ENCODE measurements at places on chromosomes 2 and 18. TPM values are rescaled to one million over a fixed set of nuclear protein-coding genes. Genes with fewer than 3 reads are reported as not detected.

DNA sequence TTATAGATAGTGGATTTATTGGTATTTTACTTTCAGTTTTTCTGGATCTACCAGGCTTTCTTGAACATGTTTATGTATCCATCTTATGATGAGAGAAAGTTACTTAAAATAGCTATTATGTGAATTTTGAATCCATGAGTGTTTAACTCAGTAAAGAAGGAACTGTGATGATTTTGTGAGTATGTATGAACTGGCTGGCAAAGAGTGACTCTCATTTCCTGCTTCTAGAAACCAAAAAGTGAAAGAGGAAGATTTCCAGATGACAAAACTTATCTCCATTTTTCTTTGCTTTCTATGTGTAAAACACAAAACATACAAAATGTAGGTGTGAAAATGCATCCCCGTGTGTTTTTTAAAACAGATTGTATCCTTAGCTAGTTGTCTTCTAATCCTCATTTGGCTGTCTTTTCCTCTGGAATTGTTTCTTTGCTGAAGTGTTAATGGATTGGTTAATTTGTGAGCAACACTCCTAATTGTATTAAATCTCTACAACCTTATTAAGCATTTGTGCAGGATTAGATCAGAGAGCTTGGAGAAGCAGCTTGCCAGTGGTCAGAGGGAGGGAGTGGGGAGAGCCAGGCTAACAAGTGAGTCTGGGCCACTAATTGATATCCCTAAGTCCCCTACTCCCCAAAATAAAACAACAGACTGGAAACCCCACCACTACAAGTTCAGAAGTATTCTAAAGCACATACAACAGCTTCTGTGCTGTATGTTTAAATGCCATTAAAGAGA is 23.9 kb downstream of the PTPRM start:
- DNase-seq, result no peak

DNA sequence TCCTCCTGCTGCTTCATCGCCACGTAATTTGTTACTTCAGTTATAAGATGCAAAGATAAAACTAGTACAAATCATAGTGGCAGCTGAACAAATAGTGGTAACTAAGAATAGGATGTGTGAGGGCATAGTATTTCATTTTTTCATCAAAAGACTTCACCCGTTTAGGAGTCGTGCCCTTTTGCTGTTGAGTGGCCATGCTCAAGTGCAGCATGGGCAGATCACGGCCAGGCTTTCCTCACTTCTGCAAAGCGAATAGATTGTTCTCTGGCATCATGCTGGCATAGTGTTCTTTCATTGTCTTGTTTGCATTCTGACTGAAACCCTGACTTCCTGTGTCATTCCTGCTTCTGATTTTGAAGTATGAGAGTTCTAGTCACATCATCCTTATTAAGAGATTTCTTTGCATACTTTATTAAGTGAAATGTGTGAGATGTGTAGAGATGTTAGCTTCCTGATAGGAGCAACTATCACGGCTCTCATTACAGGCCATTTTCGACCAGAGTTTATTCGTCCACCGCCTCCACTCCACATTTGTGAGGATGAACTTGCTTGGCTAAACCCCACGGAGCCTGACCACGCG is 11.8 kb downstream of the CNOT11 start:
- no peak for DNase-seq

GRCh38 chr2:231425811-231426703 is 30.5 kb downstream of the B3GNT7 start:
- no peak for DNase-seq

DNA sequence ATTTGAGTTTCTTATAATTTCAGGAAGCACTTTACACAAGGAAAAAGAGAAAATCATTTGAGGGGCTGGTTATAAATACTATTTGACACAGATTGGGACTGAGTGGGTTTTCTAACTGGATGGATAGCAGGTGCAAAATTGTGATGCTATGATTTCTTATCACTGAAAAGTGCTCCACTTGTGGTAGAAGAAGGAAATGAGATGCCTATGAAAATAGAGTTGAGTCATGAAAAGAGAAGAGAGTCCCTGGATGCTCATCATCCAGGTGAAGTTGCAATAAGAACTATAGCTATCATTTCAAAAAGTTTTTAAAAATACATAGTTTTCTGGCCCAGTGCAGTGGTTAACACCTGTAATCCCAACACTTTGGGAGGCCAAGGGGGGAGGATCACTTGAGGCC is 39.4 kb upstream of the NFE2L2 start:
- no peak for DNase-seq

DNA sequence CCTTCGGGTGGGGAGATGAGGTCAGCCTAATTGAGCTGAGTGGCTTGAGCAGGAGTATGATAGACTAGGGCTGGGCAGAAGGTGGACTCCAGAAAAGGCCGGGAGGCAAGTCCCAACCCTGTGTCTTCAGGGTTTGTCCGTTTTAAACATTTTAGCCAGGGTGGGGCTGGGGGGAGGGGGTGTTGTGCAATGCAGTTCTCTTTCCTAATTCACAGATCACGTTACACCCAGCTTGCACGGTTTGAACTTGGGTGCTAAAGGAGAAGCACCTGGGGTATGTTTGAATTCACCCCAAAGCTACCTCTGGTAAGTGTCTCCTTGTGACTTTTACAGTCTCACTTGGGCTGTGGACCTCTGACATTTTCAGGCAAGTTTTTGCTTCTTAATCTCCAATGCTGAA is 233.3 kb downstream of the AGAP1 start:
- DNase-seq, result no peak

DNA sequence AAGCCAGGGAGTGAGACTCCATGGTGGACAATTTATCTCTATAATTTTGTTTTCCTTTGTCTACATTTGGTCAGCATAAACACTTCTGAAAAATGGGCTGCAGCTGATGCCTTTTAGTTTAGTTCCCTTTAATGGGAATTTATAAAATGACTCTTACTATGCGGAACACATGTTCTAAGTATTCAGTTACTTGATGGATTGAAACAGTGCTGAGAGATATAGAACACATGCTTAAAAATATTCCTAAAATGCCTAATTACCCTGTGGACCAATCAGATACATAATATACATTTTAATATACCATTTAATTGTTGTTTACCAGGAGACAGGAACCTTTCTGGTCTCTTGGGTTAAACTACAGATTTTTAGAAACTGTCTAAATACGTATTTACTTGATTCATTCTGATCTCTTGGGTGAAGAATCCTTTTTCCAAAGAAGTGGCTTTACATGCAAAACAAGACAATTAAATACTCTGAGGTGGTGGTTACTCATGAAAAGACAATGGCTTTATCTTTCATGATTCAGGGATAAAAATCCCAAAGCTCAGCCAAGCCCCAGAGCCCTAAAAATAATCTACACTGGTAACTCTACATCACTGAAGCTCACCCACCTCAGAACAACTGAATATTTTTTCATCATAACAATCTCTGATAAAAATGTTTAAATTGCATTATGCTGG is 128.1 kb upstream of the SERTAD2 start:
- no peak for DNase-seq

- no peak for DNase-seq
Observed at GRCh38 chr2:182541268-182541667, 114.4 kb upstream of the PDE1A start.

DNA sequence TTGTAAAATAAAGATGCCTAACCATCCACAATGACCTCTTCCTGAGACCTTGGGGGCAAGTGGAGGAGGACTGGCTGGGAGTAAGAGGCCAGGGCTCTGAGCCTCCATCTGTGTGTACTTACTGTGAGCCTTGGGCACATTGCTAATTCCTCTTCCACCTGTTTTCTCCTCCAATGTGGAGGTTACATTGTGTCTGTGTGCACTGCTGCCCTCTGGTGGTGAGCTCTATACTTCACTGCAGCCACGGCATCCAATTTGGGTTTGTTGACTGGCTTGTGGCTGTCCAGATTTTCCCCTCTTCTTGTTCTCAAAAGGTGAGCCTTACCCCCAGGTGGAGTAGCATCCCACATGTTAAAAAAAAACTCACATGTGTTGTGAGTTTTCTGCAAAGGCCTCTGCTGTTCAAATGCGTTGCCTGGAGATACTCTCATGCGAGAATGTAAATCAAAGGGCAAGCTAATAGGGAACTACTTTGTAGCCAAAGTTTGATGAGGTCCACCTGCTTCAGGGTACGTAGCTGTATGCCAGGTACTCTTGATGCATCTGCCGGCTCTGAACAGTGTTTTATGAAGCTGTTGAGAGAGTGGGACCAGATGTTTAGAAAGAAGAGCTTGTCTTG is 80.8 kb downstream of the APOB start:
- DNase-seq, result no peak

DNA sequence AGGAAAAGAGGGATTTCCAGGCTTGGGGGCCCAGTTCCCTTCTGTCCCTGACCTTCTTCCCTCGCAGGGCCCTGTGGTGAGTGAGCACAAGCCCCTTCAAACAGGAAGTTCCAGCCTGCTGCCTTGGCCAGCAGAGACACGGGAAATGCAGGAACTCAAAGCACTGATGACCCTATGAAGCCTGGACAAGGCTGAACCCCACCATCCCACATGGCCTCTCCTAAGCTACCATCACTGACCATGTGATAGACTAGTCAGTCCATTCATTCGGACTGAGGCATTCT is 196.4 kb downstream of the TNS1 start:
- DNase-seq, result no peak

DNA sequence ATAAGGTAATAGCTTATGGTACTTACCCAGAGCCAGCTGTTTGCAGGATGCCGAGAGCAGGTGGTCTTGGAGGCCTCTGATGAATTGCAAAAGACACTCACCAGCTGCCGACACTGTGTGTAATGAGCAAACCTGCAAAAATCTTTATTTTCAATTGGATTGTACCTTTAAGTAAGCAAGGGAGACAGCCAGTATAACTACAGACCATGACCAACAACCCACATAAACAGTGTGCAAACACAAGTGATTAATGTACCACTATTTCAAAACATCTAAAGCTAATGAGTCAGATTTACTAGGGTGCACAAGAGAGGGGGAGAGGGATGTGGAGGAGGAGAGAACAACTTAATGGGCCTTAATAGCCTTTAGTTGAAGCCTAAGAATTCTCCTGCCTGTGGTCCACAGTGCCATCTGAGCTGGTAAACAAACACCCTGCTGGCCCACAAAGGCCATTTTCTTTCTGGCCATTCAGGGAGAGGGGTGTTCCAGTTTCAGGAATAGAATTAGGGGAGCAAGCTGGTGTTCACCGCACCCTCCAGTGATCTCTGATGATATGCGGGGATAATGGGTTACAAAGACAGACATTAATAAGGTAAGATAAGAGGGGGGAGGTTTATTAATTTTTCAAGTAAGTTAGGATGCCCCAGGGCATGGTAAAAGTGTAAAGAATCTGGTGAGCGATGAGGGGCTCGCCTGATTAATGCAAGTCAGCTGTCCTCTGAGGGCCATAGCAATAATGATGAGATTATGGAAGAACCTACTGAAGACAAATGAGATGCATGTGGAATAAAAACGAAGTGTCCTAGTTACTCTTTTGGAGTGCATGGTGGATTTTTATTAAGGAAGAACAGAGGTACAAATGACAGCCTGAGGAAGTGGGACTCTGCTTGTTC is 196.4 kb downstream of the HRH4 start:
- DNase-seq, result no peak

- DNase-seq, result no peak
Observed at GRCh38 chr2:142218471-142218870, 87.7 kb upstream of the LRP1B start.

DNA sequence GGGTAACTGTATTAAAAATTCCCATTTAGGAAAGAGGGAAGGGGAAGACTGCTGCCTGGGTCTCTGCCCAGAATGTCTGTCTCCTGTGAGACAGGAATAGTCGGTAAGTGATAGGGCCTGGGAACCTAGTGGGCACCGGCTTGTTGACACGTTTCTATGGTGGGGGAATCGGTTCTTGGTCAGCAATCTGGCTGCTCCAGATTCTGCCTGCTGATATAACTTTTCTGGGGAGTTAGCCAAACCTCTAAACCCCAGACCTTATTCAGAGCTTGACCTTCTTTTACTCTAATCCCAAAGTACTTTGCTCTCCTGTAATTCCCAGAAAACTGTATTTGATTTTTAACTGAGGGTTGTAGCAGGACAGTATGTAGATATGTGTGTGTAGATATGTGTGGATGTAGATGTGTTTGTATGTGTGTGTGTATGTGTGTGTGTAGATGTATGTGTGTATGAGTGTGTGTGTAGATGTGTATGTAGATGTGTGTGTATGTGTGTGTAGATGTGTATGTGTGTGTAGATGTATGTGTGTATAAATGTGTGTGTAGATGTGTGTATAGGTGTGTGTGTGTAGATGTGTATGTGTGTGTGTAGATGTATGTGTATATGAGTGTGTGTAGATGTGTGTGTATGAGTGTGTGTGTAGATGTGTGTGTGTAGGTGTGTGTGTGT is 61.8 kb upstream of the TXNDC2 start:
- DNase-seq, result no peak

DNA sequence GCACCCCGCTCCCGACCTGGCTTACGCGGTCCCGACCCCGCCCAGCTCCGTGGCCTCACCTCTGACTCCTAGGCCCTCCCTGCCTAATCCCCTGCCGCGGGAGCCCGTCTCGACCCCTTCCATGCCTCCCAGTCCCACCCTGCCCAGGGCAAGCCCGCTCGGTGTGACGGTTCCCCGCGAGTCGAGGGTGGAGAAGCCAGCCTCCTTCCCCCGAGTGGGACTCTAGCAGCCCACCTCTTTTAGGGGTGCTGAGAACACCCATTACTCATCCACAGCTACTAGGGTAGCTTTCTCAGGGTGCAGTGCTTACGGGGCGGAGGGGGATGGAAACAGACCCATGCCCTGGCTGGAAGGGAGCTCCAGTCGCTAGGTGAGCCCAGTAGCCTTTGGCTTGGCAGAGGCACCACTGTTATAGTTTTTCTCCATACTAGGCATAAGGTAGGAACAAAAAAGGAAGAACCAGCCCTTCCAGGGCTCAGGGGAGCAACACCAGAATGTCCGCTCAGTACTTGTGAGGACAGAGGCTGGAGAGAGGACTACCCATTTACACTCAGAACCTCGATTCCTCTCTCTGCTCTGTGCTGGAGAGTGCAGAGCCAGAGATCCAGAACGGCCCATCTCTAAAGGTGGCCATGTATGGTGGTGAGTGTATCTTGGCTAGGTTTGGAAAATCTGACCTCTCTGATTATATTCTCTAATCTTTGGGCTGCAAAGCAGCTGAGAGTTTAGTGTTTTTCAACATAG is 606 bp downstream of the AGBL5 start:
- DNase-seq, result no peak

DNA sequence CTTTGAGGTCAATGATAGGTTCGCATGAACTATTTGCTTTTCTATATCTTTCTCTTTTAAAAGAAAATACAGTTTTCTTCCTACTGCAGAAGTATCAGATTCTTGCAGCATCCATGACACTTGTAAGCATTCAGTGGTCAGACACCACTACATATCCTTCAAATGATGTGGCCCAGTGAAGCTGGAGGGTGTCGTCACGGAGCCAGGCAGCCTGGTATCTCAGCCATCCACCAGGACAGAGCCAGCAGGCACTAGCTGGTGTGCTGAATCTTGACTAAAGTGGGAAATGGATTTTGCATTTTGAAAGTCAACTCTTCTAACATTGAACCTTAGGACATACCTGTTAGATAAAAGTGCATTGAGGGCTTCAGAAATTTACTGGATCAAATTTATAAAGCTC is 5.4 kb downstream of the KLHL14 start:
- DNase-seq, result no peak

GRCh38 chr2:197944416-197945096 is 140.2 kb downstream of the PLCL1 start:
- no peak for DNase-seq

Gene TLX2
- polyA plus RNA-seq, result 3.8 TPM

Gene HIBCH
- 73.8 TPM for polyA plus RNA-seq

Gene DAW1
- not detected for polyA plus RNA-seq

Gene PRSS56
- polyA plus RNA-seq, result not detected

Gene DSEL
- not detected for polyA plus RNA-seq

Gene AQP12A
- polyA plus RNA-seq, result not detected

Gene CFC1
- not detected for polyA plus RNA-seq
